Activated effector memory CD4-positive, alpha-beta T cell treated with Interleukin-2 at 50 U/mL for 16 hours (primary cell): ENCODE measurements at places on chromosomes 4 and X.

- no peak for DNase-seq
Measured at GRCh38 chr4:153419029-153419428, 47.1 kb upstream of the TMEM131L start.

- DNase-seq = no peak
Measured at GRCh38 chr4:102778720-102779119, 18.0 kb upstream of the MANBA start.

GRCh38 chr4:5753766-5754528 is 42.9 kb downstream of the EVC start:
- no peak for DNase-seq

DNA sequence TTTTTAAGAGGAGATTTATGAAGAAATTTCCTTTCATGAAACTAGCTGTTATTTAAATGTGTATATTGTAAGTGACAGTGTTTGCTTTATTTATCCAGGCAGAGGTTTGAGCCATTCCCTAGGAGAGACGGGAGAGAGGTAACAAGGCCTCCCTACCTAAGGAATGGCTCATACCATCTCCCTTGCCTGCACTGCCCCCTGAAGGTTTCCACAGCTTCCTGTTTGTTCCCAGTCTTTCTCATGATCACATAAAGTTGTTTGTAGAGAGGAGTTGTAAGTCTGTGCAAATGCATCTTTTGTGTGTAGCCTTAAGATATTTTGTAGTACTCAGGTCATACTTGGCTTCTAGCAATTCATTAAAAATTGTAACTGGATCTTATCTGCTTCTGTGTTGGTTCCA is 1504.5 kb upstream of the PCDH10 start:
- DNase-seq = no peak

- DNase-seq = peak; percentile 37
Measured at GRCh38 chrX:93673056-93673868, at the start of gene NAP1L3. TSS of gene NAP1L3 (minus strand) at chrX:93673578. CDS start at chrX:93673304, 274 bp downstream.
